ENCODE measurements at places on chromosomes 12 and 14.

GRCh38 chr12:87795555-87795954 lies 233.6 kb downstream of the C12orf50 start:
- no peak for DNase-seq

GRCh38 chr12:47422611-47423010 lies 283.2 kb downstream of the RPAP3 start:
- DNase-seq = no peak

DNA sequence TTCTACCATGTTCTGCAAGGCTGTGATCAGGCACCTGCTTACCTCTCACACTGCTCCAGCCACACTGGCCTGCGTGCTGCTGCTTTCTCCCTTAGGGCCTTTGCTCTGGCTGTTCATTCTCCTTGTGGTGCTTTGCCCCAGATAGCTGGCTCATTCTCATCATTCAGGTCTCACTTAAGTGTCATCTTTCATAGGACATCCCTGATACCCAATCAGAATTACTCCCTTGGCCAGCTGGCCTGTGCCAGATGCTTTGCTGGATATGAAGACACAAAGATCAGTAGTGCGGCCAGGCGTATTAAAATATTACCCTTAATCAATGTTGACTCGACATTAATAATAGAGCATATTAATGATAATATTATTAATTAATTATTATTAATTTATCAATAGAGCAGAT lies 143.8 kb upstream of the FGD4 start:
- DNase-seq = no peak

GRCh38 chr12:122937622-122938091 lies 28.6 kb downstream of the ABCB9 start:
- no peak for DNase-seq

- DNase-seq = peak; percentile 63
Observed at GRCh38 chr12:52081263-52081733, 1.8 kb downstream of the SMIM41 start.

GRCh38 chr14:61838661-61839245 lies 76.5 kb downstream of the SNAPC1 start:
- no peak for DNase-seq

DNA sequence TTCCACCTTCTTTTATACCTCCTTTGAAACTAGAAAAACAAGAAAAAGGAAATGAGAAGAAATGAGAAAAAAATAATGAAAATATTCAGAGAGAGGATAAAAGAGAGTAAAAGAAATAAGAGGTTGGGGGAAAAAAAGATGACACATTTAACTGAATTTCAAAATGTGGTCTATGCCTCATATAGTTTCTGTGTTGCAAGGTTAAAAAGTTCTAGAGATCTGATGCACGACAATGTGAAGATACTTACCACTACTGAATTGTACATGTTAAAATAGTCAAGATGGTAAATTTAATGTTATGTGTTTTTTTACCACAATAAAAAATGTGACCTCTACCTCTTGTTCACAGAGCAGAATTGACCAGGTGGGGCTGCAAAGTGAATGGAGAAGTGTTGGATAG lies 314.8 kb upstream of the OR4E1 start:
- DNase-seq = no peak

GRCh38 chr12:95473231-95473883 lies 595 bp upstream of the METAP2 start:
- peak; percentile 65 for DNase-seq

DNA sequence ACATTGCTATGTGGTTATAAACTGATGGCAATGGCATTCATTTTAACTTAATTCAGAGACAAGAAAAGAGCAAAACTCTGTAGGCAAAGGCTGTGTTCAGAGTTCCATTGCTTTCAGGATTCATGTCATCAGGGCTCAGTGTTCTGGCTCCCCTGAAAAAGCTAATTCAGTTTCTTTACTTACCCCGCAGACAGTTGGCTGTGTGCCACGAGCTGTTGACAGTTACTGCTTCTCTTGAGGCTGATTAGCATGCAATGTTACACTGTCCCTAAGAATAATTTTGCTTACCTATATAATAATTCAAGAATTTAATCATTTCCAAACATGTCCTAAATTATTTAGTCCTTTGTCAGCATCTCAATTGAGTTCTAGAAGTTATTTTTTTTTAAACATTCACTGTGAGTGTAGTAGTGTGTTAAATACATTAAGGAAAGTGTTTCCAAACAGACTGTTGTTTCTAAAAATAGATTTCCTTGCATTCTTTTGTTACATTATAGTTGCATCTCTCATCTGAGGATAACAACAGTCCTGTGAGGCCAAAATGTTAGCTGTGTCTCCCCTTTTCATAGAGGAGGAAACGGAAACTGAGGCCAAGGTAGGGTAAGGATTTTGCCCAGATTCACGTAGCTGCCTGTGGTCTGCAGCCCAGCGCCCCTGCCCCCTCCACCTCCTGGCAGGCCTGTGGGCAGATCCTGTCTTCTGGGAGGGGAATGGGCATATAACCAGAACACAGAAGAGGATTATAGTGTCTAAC lies 98.6 kb downstream of the PELI2 start:
- peak; percentile 51 for DNase-seq

DNA sequence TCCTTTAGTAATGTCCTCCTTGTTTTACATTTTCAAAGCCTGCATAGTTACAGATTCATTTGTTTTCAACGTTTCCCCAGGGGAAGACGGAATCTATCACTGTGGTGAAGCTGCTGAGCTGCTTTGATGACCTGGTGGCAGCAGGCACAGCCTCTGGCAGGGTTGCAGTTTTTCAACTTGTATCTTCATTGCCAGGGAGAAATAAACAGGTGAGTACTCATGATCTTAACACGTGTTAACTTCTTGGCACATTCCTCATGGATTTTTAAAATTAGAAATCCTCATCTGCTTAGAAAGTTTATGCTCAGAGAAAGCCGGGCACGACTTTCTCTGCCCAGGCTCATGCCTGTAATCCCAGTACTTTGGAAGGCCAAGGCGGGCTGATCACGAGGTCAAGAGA lies 44.5 kb downstream of the TECPR2 start:
- no peak for DNase-seq

GRCh38 chr12:71045781-71046180 lies 112.0 kb downstream of the TSPAN8 start:
- peak; percentile 16 for DNase-seq

DNA sequence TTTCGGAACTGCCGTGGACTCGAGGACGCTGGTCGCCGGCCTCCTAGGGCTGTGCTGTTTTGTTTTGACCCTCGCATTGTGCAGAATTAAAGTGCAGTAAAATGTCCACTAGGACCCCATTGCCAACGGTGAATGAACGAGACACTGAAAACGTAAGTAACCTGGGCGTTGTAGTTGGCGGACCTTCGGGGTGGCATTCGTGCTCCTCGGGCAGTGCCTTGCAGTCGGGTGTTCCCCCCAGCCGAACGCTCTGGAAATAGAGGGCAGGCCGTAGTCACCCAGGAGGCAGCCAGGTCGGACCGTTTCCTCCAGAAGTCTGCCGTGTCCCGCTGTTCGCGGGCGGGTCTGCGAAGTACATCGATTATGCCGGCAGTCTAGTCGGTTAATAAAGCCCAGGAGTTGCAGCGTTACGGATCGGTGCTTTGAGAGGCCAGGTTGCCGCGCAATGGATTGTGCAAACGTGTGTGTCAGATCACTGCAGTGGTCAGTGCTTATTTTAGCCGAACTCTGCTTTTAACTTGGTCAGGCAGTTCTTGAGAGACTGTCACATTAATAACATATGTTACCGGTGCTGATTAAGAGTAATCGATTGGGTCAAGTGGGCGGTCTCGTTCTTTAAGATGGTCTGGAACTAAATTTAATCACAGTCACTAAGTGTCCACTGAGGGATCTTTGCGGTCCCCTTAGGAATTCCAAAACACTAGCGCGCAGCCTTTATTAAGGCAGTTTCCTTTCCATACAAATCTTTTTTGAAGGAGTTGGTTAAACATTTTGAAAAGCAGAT lies 906 bp downstream of the MARK3 start:
- peak; percentile 46 for DNase-seq

- DNase-seq = no peak
Observed at GRCh38 chr12:13539051-13539450, 342.5 kb downstream of the EMP1 start.

DNA sequence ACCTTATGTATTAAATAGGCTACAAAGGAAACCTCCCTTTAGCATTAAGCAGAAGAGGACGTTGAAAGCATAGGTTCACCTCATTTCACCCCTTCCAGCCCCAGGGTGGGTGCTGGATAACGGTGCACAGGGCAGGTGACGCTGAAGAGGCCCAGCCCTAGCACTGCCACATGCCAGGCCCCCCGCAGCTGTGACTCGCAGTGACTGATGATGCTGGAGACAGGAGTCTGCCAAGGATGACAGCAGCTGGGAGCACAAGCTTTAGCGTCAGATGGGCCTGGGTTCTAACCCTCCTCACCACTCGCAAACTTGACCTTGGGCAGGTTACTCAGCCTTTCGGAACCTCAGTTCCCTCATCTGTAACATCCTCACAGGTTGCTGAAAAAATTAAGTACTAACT lies 76.7 kb downstream of the TBK1 start:
- DNase-seq = peak; percentile 41

- peak; percentile 20 for DNase-seq
Observed at GRCh38 chr12:88334271-88334670, 192.2 kb downstream of the TMTC3 start.
